ENCODE measurements at places on chromosomes 11 and 22. TPM values are rescaled to one million over a fixed set of nuclear protein-coding genes. Genes with fewer than 3 reads are reported as not detected.

The USP35 gene
- 4.8 TPM for polyA plus RNA-seq

The TSGA10IP gene
- not detected for polyA plus RNA-seq

The OR4A16 gene
- polyA plus RNA-seq, result not detected

GRCh38 chr22:38570779-38571364 lies 889 bp upstream of the DMC1 start:
- DNase-seq, result peak; percentile 38

- peak; percentile 89 for DNase-seq
Observed at GRCh38 chr11:83044958-83045712, 26.6 kb downstream of the RAB30 start.

- peak; percentile 99 for DNase-seq
Observed at GRCh38 chr11:12285106-12285505, 92.3 kb upstream of the PARVA start.

GRCh38 chr11:13954591-13954990 lies 7.9 kb upstream of the SPON1 start:
- DNase-seq, result no peak

GRCh38 chr11:129866311-129866710 lies 29.1 kb downstream of the NFRKB start:
- no peak for DNase-seq

GRCh38 chr11:107713009-107713408 lies 1.2 kb upstream of the SLN start:
- DNase-seq, result no peak

- DNase-seq, result no peak
Observed at GRCh38 chr11:95367726-95368125, 136.7 kb upstream of the SESN3 start.

The PHLDB1 gene
- polyA plus RNA-seq, result 59.0 TPM

DNA sequence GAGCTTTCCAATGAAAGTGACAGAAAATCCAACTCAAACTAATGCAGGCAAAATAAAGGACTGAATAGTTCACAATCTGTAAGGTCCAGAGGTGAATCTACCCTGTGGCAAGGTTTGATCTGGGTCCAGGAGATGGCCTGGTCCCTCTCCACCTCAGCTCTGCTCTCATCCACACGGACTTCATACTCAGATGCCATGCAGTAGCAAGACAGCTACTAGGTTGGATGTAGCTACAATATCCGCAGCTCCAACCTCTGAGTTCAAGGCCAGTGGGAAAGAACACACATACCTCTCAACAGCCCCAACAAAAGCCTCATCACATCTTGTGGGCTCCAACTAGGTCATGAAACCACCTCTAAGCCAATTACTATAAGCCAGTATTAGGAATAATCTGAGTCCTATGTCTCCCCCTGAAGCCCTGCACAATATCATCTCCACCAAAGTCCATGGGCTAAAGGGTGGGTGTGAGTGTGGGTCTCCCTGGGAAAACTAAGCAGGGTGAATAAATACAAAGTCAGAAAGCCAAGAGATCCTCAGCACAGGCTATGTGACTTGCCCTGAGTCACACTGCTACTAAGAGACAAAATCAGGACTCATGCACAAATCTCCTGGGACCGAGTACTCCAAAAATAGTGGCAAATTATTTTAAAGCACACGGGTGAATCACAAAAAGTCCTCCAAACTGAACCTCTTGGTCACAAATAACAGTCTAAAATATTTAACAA lies 78.8 kb downstream of the LARGE1 start:
- no peak for DNase-seq

DNA sequence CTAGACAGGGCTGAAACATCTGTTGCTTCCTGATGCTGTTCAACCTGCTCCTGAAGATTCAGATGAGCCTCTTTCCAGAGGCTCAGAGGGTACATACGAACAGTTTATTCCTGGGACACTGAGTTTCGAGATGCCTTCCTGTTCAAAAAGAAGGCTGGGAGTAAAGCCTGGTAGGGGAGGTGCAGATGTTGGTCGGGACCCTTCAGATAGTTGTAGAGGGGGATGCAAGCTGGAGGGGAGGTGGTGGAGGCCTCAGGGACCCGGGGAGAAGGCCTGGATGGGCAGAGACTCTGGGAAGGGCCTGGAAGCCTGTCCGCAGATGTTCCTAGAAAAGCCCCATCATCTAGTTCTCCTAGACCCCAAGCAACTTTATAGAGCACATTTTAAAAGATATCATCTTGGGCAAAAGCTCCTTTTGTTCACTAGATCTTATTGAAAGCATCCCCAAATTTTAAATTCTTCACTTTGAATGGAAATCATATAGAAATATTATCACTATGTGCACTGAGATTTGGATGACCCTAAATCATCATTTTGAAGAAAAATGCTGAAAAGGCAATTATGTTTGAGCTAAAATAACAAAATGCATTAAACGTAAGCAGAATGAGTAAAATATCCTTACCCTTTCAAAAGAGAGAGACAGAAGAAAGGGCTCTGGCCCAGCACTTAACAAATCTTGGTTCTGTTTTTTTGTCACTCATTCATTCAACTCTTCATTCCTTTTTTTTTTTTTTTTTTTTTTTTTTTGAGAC lies 41.2 kb downstream of the RTL6 start:
- DNase-seq, result no peak

The CLDN5 gene
- not detected for polyA plus RNA-seq

The FOLH1 gene
- not detected for polyA plus RNA-seq

DNA sequence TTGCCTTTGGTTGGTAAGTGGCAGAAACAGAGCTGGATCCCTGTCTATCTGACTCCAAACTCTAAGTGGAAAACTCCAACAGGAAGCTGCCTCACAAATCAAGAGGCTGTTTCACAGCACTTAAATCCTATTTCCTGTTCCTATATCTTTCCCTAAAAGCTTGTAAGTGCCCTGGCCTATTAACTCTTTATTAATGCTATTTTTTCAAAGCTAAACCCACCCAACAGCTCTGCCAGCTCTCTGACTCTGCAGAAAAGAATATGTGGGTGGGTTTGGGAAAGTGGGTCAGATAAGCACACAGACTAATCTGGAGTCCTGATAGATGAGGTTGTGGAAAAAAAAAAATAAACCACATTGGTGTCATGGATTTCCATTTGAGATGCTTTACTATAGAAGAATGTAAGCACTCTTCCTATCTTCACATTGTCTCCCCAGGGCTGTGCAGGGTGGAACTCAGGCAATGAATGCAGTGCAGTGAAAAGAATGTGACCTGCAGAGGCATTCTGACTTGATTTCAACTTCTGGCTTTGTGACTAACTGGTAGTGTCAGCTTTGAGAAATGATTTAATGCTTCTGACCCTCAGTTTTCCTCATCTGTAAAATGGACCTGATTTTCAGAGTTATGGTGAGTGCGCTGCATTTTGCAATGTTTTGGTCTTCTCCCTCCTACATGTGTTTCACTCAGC lies 125.6 kb downstream of the AASDHPPT start:
- no peak for DNase-seq

- no peak for DNase-seq
Observed at GRCh38 chr22:30667107-30667493, 575 bp downstream of the DUSP18 start.

DNA sequence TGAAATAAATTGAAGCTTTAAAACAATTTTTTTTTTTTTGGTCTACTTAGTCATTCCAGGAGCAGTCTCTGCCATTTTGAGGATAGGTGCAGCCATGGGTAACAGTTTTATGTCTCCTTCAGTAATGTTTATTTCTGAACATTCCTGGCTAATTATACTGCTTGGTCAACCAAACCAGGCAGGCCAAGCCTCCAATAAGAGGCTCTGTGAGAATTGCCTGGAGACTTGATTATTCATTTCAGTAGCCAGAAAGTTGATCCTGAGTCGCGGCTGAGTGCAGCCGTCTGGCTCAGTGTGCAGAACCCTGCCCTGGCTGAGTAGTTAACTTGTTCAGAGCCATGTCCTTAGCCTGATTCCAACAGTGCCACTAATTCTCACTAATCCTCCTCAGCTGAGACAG lies 364.0 kb upstream of the FAT3 start:
- no peak for DNase-seq

DNA sequence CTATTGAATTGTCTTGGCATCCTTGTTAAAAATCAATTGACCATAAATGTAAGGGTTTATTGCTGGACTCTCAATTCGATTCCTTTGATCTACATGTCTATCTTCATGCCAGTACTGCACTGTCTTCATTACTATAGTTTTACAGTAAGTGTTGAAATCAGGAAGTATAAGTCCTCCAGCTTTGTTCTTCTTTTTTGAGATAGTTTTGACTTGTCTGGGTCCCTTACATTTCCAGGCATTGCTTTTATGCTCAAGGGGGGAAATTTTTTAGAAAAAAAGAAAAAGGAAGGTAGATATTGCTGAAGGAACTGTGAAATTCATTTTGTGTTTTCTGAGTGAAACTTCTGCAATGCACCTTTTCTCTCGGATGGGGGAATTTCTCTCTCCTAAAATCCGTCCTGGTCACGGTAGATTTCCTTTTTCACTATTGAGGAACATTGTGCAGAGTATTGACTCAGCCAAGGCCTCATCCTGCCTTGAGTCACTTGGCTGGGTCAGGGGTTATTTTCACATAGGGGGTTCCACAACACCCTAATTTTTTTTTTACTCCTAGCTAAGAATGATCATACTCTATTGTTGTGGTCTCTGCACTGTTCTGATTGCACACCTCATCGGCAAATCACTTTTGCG lies 2.8 kb upstream of the ACER3 start:
- DNase-seq, result no peak

The MISFA gene
- 1.7 TPM for polyA plus RNA-seq

GRCh38 chr11:57410287-57410686 lies 16.6 kb downstream of the SLC43A3 start:
- DNase-seq, result peak; percentile 89

The TCN1 gene
- polyA plus RNA-seq, result not detected

DNA sequence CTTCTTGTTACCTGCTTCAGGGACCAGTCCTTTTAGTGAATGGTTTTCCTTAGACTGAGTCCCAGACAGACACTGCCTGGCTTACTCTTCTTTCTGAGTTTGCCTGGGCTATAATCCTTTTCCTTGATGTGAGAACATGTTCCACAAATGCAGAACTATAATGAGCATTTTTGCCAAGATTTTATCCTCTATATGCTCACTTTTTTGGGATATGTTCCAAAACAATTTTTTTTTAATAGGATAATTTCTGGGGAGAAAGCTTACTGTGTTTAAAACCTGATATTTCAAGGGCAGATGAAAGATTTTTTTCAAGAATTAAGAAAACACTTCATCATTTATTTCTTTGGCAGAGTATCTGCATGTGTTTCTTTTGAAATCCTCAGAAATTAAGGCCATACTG lies 110.0 kb upstream of the TENM4 start:
- no peak for DNase-seq

The RFPL2 gene
- polyA plus RNA-seq, result not detected

DNA sequence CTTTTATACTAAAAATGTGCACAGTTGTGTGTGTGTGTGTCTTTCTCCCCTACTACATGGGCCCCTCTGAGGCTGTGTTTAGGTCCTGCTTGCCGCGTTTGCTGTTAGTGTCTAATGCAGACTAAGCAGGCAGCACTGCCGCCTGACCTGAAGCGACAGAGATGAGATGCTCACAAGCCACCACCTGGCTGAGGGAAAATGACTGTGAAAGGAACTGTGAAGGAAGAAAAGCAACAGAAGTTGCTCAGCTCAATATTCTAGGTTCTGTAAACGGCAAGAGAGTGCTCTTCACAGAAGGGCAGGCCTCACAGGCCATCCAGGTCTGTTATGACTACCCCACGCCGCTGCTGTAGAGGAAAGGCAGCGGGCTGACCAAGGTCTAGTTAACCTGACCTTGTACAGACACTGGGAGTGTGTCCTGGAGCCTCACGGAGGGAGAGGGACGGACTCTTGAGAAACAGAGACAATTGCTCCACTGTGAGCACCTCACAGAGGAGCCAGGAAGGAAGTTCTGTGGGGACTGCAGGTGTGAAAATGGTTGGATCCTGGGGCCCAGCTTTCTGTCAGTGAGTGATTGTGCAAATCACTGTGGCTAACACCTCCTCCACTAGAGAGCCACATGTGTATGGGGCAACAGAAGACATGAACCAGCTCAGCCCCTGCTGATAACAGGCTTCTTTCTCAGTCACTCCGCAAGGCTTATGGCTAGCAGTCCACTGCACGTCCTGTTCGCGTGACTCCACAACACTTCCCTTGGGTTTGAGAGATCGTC lies 31.3 kb upstream of the YPEL1 start:
- no peak for DNase-seq

The KRTAP5-6 gene
- polyA plus RNA-seq, result not detected

The CCS gene
- polyA plus RNA-seq, result 16.9 TPM

DNA sequence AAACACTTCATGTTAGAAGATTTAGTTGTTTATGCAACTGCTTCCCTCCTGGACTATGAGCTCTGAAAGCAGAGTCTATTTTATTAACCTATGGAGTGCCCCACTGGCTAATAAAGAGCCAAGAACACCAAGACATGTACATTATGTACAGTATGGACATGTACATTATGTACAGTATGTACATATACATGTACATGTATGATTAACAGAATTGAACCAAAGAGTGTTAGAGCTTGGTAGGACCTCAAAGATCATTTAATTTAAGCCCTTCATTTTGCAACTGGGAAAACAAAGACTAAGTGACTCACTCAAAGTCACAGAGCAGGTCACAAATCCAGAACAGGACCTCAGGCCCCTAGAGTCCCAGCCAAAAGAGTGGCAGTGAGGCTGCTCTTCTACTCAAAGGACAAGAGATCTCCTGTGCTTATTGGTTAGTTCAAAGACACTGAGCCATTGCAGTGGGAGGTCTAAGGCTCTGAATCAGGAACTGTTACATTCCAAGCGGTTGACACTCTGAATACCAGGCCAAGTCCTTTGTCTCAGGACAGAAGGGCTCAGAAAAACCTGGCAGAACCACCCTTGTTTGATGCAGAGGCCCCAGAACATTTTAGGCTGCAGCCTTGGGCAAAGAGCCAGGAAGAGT lies 103.8 kb downstream of the FAM168A start:
- DNase-seq, result peak; percentile 94

DNA sequence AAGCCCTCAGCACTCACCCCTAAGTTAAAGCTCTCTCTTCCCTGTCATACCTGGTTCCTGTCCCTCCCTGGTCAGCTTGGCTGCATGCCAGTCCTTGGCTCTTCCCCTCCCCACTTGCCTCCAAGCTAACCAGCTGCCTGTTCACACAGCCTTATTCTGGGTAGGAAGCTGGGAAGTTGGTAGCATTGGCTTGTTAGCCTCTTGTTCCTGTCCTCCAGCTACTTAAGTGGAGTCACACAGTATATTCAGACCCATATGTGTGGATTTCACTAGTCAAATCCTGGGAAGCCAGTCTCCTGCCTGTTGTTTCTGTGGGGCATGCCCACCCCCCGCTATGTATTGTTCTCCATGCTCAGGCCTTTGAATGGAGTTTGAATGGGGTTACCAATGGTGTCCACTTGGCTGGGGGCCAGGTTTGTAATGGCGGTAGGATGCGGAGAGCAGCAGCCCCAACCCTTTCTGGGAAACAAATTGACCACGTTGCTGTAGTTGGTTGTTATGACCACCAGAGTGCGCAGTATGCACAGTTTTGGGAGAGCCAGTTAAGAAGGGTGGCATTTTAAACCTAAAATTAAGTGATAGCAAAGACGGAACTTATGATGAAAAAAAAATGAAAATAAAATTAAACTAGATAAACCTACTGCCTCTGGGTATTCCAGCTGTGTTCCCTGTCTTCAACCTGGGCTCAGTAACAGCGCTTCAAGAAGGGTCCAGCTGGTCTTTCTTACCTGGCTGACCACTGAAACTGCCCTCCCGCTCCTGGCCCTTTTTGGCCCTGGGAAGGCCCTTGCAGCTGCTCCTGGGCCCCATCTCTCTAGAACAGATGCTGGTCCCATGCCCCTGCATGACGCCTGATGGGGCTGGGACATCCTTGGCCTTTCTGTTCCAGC lies 10.7 kb upstream of the RPS3 start:
- peak; percentile 61 for DNase-seq

Measured in fibroblast of lung (primary cell).